Neural crest cell (in vitro differentiated cells): ENCODE measurements at places on chromosomes 1 and 21. TPM values are rescaled to one million over a fixed set of nuclear protein-coding genes. Genes with fewer than 3 reads are reported as not detected.

DNA sequence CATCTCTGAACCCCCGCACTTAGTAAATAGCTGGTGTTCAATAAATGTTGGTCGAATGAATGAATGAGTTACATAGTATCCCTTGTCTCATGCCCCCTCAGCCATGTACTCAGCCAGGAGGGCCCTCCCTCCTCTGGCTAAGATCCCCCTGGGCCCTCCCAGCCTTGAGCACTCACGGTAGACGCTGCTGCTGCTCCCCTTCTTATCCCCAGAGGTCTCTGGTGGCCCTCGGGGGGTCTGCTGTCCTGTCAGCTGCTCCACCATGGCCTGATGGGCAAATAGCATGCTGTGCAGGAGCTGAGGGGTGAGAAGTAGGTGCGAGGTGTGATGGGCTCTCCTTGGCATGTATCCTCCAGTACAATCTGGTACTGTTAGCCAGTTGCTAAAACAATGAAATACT lies 1.9 kb downstream of the ETV3L start:
- DNase-seq: no peak
- no peaks in the 10 kb centered on the region for H3K36me3 ChIP-seq
- no peak overlapping the region for H3K4me3 ChIP-seq
- no peaks in the 10 kb centered on the region for H3K27me3 ChIP-seq
- no peak overlapping the region for H3K27ac ChIP-seq
- H3K4me1 ChIP-seq: peaks cover 11% of the 10 kb centered on the region

DNA sequence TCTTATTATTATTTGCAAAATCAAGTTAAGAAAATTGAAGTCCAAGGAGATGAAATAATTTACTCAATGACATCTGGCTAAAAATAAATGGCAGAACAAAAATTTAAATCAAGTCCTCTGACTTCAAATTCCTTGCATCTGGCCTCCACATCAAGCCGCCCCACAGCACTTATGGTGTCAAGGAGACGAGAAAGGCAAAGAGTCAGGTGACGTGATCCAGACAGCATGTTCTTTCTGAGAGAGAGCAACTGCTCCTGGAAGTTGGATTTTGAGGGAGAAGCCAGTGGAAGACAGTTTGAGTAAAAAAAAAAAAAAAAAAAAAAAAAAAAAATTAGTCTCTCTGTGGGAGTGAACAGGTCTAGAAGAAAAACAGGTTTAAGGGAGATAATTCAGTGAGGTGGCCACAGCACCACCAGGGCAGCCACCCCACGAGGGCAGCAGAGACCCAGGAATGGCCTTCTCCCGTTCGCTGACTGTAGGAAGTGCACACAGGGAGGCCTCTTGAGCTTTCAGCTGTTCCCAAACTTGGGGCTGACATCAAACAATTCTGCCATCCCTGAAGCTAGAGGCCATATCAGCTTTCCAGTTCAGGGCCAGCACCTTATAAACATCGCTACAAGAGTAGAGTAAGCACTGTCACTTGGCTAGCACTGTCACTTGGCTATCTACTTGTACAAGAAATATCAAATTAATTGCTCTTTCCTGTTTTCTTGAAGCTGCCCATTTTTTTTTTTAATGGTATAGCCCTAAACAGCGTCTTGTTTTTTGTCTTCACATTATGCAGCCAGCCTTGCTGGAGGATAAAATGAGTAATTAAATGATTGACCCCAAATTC lies 7.8 kb downstream of the C1orf162 start:
- no peaks in the 10 kb centered on the region for H3K4me1 ChIP-seq
- H3K27ac ChIP-seq: no peak overlapping the region
- no peak overlapping the region for H3K4me3 ChIP-seq
- no peaks in the 10 kb centered on the region for H3K36me3 ChIP-seq

DNA sequence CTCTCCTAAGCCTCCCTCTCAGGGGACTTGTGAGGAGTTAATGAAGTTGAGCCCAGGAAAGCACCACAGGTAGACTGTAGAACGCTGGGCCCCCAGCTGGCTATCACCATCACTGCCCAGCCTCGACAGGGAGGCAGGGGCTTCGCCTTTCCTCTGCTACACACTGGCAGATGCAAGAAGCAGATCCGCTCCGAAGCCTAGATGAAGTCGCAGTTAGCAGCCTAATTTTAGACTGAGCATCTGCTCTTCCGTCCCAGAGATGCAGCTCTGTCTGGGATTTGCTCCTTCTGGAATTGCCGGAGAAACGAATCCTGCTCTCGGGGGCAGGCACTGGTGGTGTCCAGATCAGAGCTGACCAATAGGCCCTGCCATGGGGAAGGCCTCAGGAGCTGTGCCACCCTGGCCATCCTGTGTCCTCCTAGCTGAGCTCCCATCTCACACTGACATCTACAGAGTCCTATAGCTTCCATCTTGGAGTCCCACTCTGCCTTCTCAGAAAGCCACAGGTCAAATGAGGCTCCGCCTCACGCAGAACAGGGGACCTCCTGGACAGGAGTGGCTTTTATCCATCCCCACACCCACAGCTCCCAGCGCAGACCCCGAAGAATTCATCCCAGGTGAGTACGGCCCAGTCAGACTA lies 186.8 kb upstream of the EDN2 start:
- peaks cover 19% of the 10 kb centered on the region for H3K27me3 ChIP-seq
- no peak overlapping the region for H3K4me3 ChIP-seq
- peaks cover 30% of the 10 kb centered on the region for H3K4me1 ChIP-seq
- H3K27ac ChIP-seq: no peak overlapping the region
- H3K36me3 ChIP-seq: no peaks in the 10 kb centered on the region
- no peak for DNase-seq

DNA sequence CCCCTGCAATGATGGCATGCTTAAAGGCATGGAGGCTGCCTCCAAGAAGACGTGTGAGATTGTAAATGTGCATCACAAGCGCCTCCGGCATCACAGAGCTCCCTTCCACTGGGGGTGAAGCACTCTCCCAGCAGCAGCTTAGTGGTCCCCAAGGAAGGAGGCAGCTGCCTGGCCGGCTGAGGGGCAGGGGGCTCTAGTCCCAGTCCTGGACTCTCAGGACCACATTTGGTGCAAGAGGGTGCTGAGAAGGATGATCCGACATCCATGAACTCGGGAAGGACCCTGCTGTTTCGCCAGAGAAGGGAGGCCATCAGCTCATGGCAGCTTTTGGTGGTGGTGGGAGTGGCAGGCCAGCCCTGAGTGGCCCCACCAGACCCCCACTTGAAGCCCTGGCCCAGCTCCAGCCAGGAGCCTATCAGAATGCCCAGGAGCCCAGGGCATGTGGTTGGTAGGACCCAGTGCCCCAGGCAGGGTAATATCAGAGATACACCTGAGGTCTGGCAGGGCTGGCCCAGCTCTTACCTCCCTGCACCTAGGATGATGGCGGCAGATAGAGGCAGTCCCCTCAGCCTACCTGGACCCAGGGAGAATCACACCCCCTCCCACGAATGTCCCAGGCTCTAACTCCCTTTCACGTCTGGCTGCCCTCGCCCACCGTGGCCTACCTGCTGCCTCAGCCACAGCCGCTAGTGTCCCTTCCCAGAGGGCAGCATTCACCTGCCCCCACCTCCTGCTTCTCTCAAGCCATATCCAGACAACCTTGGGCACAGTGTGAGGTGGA lies 2.4 kb upstream of the WNT9A start:
- no peak overlapping the region for H3K27ac ChIP-seq
- H3K4me3 ChIP-seq: no peak overlapping the region
- no peak for DNase-seq
- H3K4me1 ChIP-seq: peaks cover 4% of the 10 kb centered on the region
- H3K27me3 ChIP-seq: peaks cover 42% of the 10 kb centered on the region
- H3K36me3 ChIP-seq: no peaks in the 10 kb centered on the region

GRCh38 chr1:23168445-23169194 lies at the start of gene LUZP1:
Gene LUZP1, minus strand, starts transcription at chr1:23168856.
- peaks cover 34% of the 10 kb centered on the region for H3K4me1 ChIP-seq
- H3K36me3 ChIP-seq: no peaks in the 10 kb centered on the region
- peak; percentile 95 for DNase-seq
- H3K27me3 ChIP-seq: no peaks in the 10 kb centered on the region

DNA sequence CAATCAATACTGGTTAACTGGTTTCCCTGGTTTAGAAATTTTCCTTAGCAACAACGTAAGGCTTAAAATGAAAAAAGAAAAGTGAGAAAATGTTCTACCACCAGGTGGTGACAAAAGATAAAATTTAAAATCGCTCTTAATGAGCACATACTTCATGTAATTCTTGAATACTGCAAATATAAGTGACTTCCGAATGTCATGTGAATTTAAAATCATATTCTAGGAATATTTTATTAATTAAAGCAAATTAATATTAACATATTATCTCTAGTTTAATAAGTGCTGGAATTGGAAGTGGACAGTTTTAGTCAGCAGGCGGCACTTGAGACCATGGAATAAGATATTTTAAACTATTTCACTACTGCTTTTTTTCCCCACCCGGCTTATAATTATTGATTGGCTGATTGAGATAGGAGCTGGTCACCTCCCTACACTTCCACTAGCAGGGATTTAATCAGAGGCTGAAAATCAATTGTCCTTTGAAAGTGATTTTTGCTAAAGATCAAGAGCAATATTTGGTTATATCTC lies 5.0 kb upstream of the ADAMTS1 start:
- H3K36me3 ChIP-seq: no peaks in the 10 kb centered on the region
- peaks cover 48% of the 10 kb centered on the region for H3K4me1 ChIP-seq
- H3K4me3 ChIP-seq: peak overlapping the region; percentile 72
- no peak for DNase-seq

GRCh38 chr1:145877923-145878486 lies 7.7 kb downstream of the ANKRD35 start:
- H3K4me3 ChIP-seq: no peak overlapping the region
- H3K4me1 ChIP-seq: no peaks in the 10 kb centered on the region
- H3K27me3 ChIP-seq: peaks cover 50% of the 10 kb centered on the region
- DNase-seq: no peak
- H3K36me3 ChIP-seq: no peaks in the 10 kb centered on the region

Gene JUN
- total RNA-seq: 28.7 and 29.0 TPM in 2 replicates

Gene SLAMF6
- total RNA-seq: not detected in 2 replicates

Gene ARMH1
- total RNA-seq: 5.6 and 5.9 TPM in 2 replicates

Gene PRDM16
- total RNA-seq: 11.7 and 13.2 TPM in 2 replicates

Gene SCCPDH
- 53.1 and 54.3 TPM in 2 replicates for total RNA-seq
